ENCODE measurements at places on chromosomes 4 and X.

GRCh38 chrX:50671661-50672060 is 142.3 kb downstream of the SHROOM4 start:
- no peak for DNase-seq

- DNase-seq = no peak
Measured at GRCh38 chr4:102503831-102504786, 3.0 kb downstream of the NFKB1 start.

DNA sequence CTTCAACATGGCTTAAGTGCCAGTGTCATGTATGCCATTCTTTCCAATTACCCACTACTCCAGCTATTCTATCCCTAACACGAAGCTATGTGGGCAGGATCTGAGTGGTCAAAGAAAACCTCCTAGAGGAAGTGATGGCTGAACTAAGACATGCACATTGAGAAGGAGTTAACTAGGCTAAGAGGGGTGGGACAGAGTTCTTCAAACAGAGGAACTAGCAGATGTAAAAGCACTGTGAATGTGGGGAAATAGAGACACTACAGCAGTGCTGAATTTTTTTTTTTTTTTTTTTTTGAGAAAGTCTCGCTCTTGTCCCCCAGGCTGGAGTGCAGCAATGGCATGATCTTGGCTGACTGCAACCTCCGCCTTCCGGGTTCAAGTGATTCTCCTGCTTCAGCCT is 6.2 kb downstream of the JCHAIN start:
- no peak for DNase-seq

GRCh38 chr4:168822481-168822880 is 187.6 kb downstream of the CBR4 start:
- DNase-seq = no peak

- no peak for DNase-seq
Measured at GRCh38 chr4:105351861-105352260, 122.0 kb downstream of the PPA2 start.

DNA sequence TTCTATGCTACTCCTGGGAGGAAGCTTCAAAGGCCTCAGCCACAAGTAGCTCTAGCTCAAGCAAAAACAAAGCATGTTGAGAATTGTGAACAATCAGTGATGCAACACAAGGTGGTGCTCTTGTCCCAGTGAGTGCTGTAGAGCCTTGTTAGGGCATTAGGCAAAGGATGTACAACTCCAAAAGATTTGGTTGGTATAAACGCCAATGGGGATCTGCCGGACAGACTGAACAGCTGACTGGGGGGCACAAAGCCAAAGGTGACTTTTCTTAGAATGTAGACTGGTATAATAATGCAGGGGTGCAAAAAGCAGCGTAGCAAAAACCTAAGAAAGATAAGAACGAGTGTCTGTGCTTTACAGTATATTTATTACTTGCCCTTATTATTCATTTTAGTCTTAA is 62.6 kb upstream of the ALB start:
- peak; percentile 12 for DNase-seq

- no peak for DNase-seq
Measured at GRCh38 chr4:128359422-128359821, 71.8 kb upstream of the PGRMC2 start.

- no peak for DNase-seq
Measured at GRCh38 chrX:74160358-74160757, 143.6 kb upstream of the ZCCHC13 start.

DNA sequence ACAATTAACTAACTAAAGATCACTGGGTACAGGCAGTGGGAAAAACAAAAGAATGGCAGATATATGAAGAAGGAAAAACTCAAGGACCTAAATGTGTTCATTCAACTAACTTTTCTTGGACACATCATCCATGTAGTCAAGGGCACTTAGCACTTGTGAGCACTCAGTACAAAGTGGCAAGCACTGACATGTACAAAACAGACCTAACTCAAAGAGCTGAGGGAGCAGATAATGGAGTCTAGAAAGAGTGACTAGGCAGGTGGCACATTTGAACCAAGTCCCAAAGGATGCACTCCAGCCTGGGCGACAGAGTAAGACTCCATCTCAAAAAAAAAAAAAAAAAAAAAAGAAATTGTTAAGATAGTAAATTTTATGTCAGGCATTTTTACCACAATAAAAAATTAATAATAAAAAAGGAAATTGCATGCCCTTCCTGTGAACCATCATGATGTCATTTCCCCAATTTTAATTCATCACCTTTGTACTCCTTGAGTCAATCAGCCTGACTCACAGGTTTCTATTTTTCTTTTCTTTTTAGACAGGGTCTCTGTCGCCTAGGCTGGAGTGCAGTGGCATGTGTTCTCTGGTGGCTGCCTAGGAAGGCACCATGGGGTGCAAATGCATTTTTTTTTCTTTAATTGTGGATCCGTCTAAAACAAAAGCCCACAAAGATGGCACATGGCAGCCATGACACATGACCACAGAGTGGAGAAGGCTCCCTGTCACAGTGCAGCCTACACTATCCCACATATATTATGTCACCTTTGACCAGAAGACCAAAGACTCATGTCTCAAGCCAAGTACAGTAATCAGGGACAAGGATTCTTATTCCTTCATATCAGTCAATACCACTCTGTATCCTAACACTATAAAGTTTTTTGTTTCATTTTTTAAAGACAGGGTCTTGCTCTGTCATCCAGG is 91.9 kb downstream of the CHST7 start:
- no peak for DNase-seq

GRCh38 chrX:66680451-66680850 is 41.6 kb upstream of the EDA2R start:
- no peak for DNase-seq

- no peak for DNase-seq
Measured at GRCh38 chr4:16194214-16194613, 32.1 kb downstream of the TAPT1 start.

- DNase-seq = no peak
Measured at GRCh38 chr4:132770776-132771175, 378.3 kb upstream of the PCDH10 start.

- no peak for DNase-seq
Measured at GRCh38 chr4:146407669-146408084, 114.1 kb downstream of the SLC10A7 start.

- DNase-seq = no peak
Measured at GRCh38 chrX:97446298-97446882, 562.7 kb downstream of the RPA4 start.

GRCh38 chr4:187903700-187904099 is 91.9 kb upstream of the ZFP42 start:
- no peak for DNase-seq

DNA sequence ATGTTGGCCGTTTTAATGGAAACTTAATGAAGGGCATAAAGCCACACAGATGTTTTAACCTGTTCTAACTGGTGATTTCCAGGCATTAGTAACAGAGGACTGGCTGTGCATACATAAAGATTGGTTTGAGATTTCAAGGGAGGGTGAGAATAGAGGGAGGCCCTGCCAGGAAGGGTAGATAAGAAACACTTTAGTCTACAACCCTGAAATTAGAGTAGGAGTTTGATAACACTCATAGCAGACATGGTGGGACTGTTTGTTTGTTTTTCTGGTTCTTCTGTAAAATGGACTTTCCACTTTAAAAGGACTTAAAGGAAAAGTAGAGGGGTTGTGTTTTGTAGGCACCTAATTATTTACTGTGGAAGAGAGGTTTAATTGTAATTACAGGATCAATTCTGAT is 16.2 kb downstream of the SLC4A4 start:
- DNase-seq = no peak

GRCh38 chrX:43676971-43677572 is 21.0 kb downstream of the MAOA start:
- no peak for DNase-seq

- DNase-seq = no peak
Measured at GRCh38 chr4:152369902-152370295, 166.0 kb downstream of the FBXW7 start.

GRCh38 chr4:184473499-184474262 is 669 bp downstream of the IRF2 start:
- no peak for DNase-seq

- DNase-seq = no peak
Measured at GRCh38 chr4:30768277-30768676, 48.1 kb downstream of the PCDH7 start.

DNA sequence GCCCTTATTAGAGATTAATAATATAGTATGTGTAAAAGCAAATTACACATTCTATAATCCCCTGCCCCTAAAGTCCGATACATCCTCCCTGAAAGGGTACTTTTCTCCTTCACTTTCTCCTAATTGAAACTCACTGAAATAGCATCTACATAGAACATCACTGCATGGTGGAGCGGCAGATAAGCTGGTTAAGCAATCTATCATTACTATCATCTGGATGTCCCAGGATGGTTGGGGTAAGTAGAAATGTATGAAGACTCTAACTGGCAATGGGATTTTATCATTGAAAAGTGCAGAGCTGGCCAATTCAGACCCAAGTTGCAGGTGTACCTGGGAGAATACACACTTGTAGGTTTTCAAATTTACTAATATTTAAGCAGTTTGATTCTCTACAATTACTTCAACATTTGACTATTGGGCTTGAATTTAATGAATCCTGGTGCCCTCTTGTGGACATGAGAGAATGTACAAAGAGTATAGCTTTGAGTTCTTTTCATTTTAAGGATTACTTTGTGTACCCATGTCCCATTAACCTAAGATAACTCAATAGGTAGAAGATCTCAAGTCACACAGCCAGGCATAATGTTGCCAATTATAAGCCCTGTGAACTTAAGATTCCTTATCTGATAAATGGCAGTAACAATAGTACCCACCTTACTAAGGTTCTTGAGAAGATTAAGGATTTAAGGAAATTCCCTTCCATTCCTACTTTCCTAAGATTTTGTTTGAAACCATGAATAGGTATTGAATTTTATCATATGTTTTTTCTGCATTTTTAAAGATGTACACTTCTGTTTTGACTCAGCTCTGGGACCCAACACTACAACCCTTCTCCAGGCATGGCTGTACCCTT is 69.8 kb downstream of the SHROOM3 start:
- DNase-seq = no peak

GRCh38 chr4:41678951-41679350 is 69.6 kb downstream of the PHOX2B start:
- no peak for DNase-seq

GRCh38 chr4:17188547-17189400 is 290.3 kb upstream of the LDB2 start:
- DNase-seq = no peak

GRCh38 chrX:129403974-129404669 is 119.2 kb downstream of the SMARCA1 start:
- no peak for DNase-seq

GRCh38 chrX:14274691-14275090 is 245.0 kb upstream of the GEMIN8 start:
- no peak for DNase-seq

- DNase-seq = no peak
Measured at GRCh38 chr4:173291899-173292298, 42.3 kb downstream of the HMGB2 start.

- DNase-seq = no peak
Measured at GRCh38 chr4:48025005-48025404, 8.4 kb downstream of the NIPAL1 start.

DNA sequence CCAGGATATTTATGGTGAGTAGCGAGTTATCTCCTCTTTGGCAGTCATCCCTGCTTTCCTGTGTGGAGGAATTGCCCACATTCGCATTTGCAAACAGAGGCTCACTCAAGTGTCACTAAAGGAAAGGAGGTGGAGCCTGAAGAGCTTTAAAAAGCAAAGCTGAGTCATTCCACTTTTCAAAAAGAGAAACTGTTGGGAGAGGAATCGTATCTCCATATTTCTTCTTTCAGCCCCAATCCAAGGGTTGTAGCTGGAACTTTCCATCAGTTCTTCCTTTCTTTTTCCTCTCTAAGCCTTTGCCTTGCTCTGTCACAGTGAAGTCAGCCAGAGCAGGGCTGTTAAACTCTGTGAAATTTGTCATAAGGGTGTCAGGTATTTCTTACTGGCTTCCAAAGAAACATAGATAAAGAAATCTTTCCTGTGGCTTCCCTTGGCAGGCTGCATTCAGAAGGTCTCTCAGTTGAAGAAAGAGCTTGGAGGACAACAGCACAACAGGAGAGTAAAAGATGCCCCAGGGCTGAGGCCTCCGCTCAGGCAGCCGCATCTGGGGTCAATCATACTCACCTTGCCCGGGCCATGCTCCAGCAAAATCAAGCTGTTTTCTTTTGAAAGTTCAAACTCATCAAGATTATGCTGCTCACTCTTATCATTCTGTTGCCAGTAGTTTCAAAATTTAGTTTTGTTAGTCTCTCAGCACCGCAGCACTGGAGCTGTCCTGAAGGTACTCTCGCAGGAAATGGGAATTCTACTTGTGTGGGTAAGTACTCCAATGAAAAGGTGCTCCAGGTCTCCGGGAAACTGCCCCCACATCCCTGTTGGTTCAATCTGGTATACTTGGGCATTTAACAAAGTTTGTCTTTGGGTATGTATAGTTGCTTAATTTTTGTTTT is at the start of gene EGF:
Gene EGF (plus strand): TSS at position 178 of the 890 bp plus-strand sequence. CDS start 453 bp downstream, at position 631.
- DNase-seq = no peak

- no peak for DNase-seq
Measured at GRCh38 chr4:28948501-28948900, 1771.7 kb upstream of the PCDH7 start.

DNA sequence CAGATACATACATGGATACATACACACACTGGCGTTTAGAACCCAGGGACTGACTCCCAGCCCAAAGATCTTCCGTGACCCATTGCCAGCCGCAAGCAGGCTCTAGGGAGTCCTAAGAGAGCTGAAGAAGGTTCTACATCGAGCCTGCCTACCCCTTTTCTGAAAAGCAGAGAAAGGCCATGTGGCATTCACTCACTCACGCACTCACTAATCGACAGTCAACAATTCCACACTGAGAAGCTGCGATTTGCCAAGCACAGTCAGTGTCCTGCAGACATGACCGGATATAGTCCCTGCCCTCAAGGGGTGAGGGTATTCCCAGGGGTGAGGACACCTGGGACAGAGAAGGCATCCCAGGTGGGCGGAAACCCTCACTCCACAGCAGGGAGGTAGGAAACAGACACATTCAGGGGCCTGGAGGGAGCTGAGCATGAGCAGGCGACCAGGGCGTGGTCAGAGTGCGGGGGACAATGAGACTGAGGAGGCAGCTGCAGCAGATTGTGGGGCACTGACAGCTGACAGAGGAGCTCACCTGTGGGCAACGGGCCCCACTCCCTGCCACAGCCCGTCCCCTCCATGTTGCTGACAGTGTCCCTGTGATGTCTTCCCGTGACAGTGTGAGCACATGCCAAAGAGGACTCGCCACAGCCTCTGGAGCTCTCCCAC is 13.2 kb upstream of the MAN2B2 start:
- DNase-seq = no peak

DNA sequence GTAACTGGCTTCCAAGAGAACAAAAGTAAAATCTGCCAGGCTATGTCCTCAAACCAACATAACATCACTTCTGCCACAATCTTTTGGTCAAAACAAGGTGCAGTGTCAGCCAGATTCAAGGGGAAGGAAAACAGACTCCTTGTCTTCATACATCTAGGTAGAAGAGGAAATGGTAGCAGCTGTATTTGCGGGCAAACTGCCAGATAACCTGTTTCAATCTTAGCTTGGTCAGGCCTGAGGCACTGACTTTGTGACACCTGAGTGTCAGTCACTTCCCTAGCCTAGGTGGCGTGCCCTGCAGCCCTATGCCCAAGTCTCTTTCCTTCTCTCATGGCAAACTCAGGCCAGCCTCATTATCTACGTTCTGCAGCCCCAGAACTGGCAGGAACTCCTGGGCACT is 146.2 kb upstream of the JADE1 start:
- no peak for DNase-seq
